ENCODE measurements at places on chromosomes 6 and 20. TPM values are rescaled to one million over a fixed set of nuclear protein-coding genes. Genes with fewer than 3 reads are reported as not detected.

DNA sequence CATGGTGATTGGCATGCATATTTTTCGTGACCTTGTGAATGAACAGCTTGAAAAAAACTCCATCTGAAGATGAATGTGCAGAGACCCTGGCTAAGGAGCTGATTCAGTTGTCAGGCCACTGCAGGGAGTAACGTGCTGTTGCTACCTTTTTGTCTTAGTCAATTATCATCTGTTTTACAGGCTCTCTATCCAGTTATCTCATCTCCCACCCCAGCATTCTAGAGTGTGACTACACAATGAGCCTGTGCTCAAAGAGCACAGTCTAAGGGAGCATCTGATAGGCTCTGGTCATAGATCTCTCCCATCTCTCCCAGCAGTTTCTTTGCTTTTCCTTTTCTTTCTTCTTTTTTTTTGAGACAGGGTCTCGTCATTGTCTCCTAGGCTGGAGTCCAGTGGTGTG is 45.5 kb downstream of the NDRG3 start:
- peaks cover 19% of the 10 kb centered on the region for H3K4me1 ChIP-seq
- DNase-seq = no peak
- no peaks in the 10 kb centered on the region for H3K36me3 ChIP-seq
- H3K27ac ChIP-seq = peak overlapping the region; percentile 47
- no peaks in the 10 kb centered on the region for H3K27me3 ChIP-seq
- no peak overlapping the region for H3K4me3 ChIP-seq

- H3K4me1 ChIP-seq = peaks cover 5% of the 10 kb centered on the region
- no peaks in the 10 kb centered on the region for H3K27me3 ChIP-seq
- no peaks in the 10 kb centered on the region for H3K36me3 ChIP-seq
- H3K27ac ChIP-seq = no peak overlapping the region
- no peak overlapping the region for H3K4me3 ChIP-seq
Observed at GRCh38 chr20:47664744-47665143, 120.5 kb downstream of the SULF2 start.

GRCh38 chr6:108719477-108719876 is 128.7 kb upstream of the ARMC2 start:
- no peak for DNase-seq
- no peak overlapping the region for H3K27ac ChIP-seq
- H3K4me1 ChIP-seq = peaks cover 20% of the 10 kb centered on the region
- H3K27me3 ChIP-seq = no peaks in the 10 kb centered on the region

GRCh38 chr20:44218446-44218845 is 7.9 kb upstream of the OSER1 start:
- H3K36me3 ChIP-seq = no peaks in the 10 kb centered on the region
- H3K27ac ChIP-seq = peak overlapping the region; percentile 95
- H3K4me3 ChIP-seq = no peak overlapping the region
- DNase-seq = no peak
- peaks cover 31% of the 10 kb centered on the region for H3K4me1 ChIP-seq

GRCh38 chr6:151096691-151097606 is 142.8 kb upstream of the AKAP12 start:
- H3K4me1 ChIP-seq = peaks cover 18% of the 10 kb centered on the region
- no peak for DNase-seq
- no peak overlapping the region for H3K4me3 ChIP-seq

DNA sequence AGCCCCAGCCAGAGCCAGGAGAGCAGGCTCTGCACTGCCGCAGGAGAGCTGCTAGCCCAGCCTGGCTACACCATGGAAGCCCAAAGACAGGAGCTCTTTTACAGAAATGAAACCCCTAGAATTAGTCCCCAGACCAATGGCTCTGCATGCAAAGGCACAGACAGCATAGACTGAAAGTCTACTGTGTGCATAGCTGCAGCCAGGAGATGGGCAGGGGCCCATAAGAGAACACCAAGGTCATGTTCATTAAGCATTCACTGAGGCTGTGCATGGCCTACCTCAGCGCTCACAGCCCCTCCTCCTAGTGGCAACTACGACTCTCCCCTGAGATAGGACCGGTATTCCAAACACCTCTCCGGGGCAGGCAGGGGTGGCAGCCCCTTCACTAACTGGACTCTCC is 34.9 kb downstream of the SNX5 start:
- no peak overlapping the region for H3K27ac ChIP-seq
- H3K4me1 ChIP-seq = peaks cover 36% of the 10 kb centered on the region
- H3K36me3 ChIP-seq = no peaks in the 10 kb centered on the region
- no peaks in the 10 kb centered on the region for H3K27me3 ChIP-seq

DNA sequence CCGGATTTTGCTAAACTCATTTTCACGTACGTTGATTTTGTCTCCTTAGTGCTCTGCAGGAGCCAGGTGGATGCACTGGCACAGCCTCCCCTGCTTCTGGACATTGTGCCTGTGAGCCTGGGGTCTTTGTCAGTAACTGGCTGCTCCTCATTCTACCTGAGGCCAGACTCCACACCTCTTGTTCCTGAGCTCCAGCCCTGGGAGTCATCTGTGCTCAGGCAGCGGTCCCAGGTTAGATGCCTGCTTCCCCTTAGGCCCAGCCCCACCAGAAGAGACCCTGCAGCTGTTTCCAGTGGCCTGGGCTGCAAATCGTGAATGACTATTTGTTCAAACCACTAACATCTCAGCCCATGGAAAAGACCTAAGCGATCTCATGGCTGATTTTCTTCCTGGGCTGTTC is 129.1 kb downstream of the ERMARD start:
- H3K36me3 ChIP-seq = no peaks in the 10 kb centered on the region
- H3K27ac ChIP-seq = no peak overlapping the region
- no peak overlapping the region for H3K4me3 ChIP-seq
- DNase-seq = no peak

DNA sequence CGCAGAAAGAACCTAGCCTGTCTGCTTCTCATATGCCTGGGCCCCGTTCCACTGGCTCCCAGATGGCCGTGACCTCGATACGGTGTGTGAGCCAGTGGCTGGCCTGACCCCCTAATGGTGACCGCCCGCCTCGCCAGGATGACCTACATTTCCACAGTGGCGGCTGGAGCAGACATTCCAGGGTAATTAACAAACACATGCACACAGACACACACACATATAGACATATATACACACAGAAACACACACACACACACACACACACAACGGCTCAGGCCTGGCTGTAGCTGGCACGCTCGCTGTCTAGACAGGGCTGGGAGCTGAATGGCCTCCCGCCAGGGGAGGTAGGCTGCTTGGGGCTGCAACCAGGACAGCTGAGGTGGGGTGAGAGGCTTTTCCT is 227.1 kb downstream of the ANKRD60 start:
- H3K4me1 ChIP-seq = no peaks in the 10 kb centered on the region
- no peak overlapping the region for H3K4me3 ChIP-seq
- peaks cover 24% of the 10 kb centered on the region for H3K27me3 ChIP-seq
- no peak for DNase-seq
- no peak overlapping the region for H3K27ac ChIP-seq

DNA sequence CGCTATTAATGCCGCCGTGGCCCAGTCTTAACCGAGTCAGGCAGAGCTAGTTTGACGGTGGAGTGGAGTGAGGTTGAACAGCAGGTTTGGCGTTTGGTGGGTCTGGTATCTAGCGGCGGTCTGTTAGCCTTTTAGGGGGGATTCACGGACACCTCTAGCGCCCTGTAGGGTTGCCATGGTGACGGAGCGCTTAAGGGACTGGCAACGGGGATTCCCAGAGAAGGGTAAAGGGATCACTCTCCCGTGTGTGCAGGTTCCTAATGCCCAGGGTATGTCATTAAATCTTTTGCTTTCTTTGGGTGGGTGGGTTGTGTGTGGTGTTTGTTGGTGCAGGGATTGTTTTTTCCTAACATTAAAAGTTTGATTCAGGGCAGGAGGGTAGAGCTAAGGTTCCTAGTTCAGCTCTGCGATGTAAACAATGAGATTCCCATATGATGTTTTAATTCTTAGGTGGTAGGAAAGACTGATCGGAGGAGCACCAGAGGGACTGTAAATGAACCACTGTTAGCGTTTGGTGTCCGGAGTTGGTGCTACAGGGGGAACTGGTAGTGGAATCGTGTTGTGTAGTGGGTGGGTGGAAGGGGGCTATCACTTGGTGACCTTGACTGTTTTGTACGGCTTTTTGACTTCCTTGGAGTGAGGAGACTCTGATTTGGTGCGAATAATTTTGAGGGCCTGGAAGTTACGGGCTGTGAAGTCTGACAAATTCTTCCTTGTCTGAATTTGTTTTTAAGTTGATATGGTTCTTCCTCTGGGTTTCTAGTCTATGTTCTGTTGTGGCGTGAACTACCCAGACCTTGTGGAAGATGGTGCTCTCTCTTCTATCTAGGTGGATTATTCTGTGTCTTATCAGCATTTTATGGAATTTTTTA is 5.0 kb downstream of the BRD2 start:
- peak; percentile 76 for DNase-seq
- H3K27ac ChIP-seq = peak overlapping the region; percentile 80
- H3K36me3 ChIP-seq = peaks cover 40% of the 10 kb centered on the region
- H3K27me3 ChIP-seq = no peaks in the 10 kb centered on the region
- peaks cover 8% of the 10 kb centered on the region for H3K4me1 ChIP-seq
- peak overlapping the region; percentile 96 for H3K4me3 ChIP-seq

- DNase-seq = no peak
- H3K4me3 ChIP-seq = no peak overlapping the region
- peaks cover 5% of the 10 kb centered on the region for H3K4me1 ChIP-seq
- H3K36me3 ChIP-seq = no peaks in the 10 kb centered on the region
- peaks cover 15% of the 10 kb centered on the region for H3K27me3 ChIP-seq
- no peak overlapping the region for H3K27ac ChIP-seq
Observed at GRCh38 chr20:5910186-5910585, 40.1 kb downstream of the TRMT6 start.

DNA sequence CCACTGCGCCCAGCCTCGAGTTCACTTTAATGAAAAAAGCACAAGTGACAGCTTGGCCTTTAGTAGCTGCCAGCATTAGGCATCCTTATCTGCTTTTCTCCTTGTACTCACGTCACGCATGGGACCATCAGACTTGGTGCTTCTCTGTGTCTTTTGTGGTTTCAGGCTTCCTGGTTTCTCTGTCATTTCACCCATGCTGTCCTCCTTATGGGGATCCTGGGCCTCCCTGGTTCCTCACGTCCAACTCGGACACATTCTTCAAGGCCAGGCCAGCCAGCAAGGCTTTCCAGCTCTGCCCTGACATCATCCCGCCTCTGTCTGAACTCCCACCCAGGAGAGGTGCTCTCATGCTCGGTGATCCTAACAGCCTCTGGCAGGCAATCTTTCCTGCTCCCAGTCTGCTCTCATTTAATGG is 83.2 kb downstream of the TIAM2 start:
- H3K27me3 ChIP-seq = no peaks in the 10 kb centered on the region
- H3K27ac ChIP-seq = no peak overlapping the region
- peaks cover 24% of the 10 kb centered on the region for H3K4me1 ChIP-seq
- H3K4me3 ChIP-seq = no peak overlapping the region
- peak; percentile 16 for DNase-seq
- no peaks in the 10 kb centered on the region for H3K36me3 ChIP-seq

The GDAP1L1 gene
- 5.2 TPM for total RNA-seq

The PRR18 gene
- 0.12 TPM for total RNA-seq

The DNAH8 gene
- total RNA-seq = not detected

The ANKRD66 gene
- total RNA-seq = not detected

The JPH2 gene
- total RNA-seq = 205 TPM

The WASF1 gene
- 34.5 TPM for total RNA-seq

Measured in cardiac muscle cell (in vitro differentiated cells and primary cell).